ENCODE measurements at places on chromosomes 7 and 10.

DNA sequence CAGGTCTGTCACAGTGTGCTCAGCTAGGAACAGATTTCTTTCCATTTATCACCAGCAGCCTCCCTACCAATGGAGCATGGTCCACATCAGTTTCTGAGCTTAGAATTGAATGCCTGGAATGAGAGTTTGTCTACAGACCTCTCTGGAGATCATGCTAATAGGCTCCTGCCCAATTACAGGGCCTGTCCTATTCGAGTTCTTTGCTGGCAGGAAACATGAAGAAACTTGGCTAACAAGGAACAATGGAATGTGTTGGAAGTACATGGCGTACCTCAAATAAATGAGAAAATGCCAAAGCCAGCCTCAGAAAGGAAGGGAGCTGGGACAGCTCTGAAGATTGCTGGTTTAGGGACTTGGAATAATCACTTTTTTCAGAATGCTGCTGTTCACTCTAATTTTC is 186.0 kb upstream of the AKR1E2 start:
- DNase-seq: no peak

- DNase-seq: no peak
These were observed 3.2 kb upstream of the CSGALNACT2 start for GRCh38 chr10:43135064-43135463.

- no peak for DNase-seq
These were observed 695.5 kb downstream of the INHBA start for GRCh38 chr7:41007351-41007751.

- no peak for DNase-seq
These were observed 23.0 kb upstream of the C7orf33 start for GRCh38 chr7:148567524-148567923.

GRCh38 chr7:70779321-70779720 is 352.6 kb upstream of the GALNT17 start:
- DNase-seq: no peak

GRCh38 chr7:126979722-126980121 is 273.0 kb downstream of the GRM8 start:
- DNase-seq: no peak

DNA sequence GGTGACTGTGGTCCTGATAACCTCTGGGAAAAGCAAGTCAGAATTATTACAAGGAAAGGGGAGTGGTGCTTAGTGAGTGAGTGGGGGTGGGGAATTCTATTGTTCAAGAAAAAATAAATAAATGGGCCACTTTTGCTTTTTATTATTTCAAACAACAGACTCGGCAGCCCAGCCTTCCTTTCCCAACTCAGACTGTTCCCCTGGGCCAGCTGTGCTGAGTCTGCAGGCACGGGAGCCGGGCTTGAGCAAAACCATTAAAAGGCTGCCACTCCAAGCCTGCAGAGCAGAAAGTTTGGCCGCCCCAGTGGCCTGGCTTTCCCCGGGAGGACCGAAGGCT is 90.0 kb downstream of the PLXNA4 start:
- no peak for DNase-seq

DNA sequence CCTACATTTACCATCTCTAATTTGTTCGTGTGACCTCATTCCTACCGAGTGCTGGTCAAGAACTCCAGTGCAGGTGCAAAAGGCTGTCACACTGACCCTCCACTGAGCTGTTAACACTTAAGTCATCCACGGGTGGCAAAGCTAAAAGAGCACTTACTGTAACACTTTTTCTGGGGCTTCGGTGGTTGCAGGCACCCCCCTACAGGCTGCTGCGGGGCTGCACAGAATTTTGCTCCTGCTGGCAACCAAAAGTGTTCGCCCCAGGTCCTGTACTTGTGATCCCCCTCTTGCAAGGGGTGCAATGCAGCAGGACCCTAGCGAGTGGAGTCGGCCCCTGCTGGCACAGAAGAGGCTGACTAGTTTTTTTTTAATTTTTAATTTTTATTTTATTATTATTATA is 298.9 kb upstream of the CNTNAP2 start:
- no peak for DNase-seq

DNA sequence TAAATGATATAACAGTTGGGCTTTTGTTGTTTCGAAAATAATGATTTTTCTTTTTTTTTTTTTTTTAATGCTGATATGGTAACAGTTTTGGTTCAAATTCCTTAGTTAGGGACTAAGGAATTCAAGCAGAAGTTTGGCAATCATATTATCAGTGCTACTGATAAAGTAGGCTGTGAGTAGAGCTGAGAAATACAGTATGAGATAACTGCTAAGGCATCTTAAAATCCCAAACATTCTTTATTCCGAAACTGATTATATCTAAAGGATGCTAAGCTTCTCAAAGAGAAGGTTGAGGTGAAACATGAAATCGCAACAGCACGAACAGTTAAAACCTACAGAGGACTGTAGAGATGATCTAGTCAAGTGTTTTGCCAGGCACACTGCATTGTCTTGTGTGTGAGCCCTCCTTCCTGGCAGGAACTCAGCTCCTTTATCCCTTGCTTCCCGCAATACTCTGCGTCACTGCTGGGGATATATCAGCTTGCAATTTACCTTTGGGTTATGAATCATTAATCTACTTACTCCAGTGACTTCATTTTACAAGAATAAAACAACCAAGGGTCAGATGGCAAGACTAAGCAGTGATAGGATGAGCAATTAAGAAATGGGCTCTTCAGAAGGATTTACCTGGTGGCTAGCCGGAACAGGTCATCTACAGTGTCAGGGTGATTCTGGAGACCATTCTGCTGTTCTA is 36.7 kb downstream of the IRF5 start:
- DNase-seq: no peak

- DNase-seq: no peak
These were observed 203.7 kb downstream of the GRID1 start for GRCh38 chr10:86162696-86163400.

DNA sequence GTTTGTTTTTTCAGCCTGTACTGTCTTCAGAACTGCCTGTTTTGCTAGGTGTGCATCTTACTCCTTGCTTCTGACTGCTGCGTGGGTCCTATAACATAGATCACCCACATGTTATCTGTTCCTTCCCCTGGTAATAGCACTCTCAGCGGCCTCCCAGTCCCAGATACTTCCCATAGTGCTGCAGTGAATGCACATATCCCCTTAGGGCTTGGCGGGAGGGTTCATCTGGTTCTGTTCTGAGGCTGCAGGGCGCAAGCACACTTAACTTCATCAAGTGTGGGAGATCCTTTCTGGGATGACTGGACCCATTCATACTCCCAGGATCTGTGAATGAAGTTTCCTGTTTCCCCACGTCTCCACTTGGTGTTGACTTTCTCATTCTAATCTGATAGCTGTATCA is 90.7 kb downstream of the CELF2 start:
- no peak for DNase-seq
